ENCODE measurements at places on chromosomes 13 and 19. TPM values are rescaled to one million over a fixed set of nuclear protein-coding genes. Genes with fewer than 3 reads are reported as not detected.

GRCh38 chr13:100600915-100601314, 12.3 kb upstream of the GGACT start:
- H3K27me3 ChIP-seq: no peaks in the 10 kb centered on the region
- DNase-seq: no peak
- no peak overlapping the region for H3K4me3 ChIP-seq
- no peaks in the 10 kb centered on the region for H3K36me3 ChIP-seq

DNA sequence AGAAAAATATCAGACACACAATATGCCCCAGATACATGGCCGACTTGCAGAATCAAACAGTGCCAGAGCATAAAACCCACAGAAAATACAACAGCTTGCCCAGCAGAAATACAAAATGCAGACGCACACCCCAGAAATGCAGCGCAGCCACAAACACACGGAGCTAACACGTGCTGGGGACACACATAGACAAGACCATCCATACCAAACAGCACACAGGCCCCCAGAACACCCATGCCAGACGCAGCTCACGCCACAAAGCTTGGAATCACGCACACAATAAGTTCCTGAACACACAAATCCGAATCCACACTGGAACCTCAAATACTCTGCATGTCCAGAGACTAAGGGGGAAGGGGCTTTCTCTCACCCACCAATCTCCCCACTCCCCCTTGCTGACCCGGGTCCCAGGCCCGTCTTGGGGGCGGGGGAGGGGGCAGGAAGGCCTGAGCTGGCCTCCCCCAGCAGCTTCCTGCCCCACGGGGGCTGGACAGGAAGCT, 17.2 kb downstream of the CCDC97 start:
- peaks cover 77% of the 10 kb centered on the region for H3K36me3 ChIP-seq
- DNase-seq: no peak
- peaks cover 50% of the 10 kb centered on the region for H3K4me1 ChIP-seq
- no peaks in the 10 kb centered on the region for H3K27me3 ChIP-seq

PHF11 gene
- total RNA-seq: 24.0 TPM

ZNF534 gene
- total RNA-seq: not detected

- DNase-seq: peak; percentile 90
- H3K27ac ChIP-seq: no peak overlapping the region
- H3K4me3 ChIP-seq: no peak overlapping the region
- H3K27me3 ChIP-seq: no peaks in the 10 kb centered on the region
These were observed 10.6 kb downstream of the POU2F2 start for GRCh38 chr19:42121656-42122069.

DNA sequence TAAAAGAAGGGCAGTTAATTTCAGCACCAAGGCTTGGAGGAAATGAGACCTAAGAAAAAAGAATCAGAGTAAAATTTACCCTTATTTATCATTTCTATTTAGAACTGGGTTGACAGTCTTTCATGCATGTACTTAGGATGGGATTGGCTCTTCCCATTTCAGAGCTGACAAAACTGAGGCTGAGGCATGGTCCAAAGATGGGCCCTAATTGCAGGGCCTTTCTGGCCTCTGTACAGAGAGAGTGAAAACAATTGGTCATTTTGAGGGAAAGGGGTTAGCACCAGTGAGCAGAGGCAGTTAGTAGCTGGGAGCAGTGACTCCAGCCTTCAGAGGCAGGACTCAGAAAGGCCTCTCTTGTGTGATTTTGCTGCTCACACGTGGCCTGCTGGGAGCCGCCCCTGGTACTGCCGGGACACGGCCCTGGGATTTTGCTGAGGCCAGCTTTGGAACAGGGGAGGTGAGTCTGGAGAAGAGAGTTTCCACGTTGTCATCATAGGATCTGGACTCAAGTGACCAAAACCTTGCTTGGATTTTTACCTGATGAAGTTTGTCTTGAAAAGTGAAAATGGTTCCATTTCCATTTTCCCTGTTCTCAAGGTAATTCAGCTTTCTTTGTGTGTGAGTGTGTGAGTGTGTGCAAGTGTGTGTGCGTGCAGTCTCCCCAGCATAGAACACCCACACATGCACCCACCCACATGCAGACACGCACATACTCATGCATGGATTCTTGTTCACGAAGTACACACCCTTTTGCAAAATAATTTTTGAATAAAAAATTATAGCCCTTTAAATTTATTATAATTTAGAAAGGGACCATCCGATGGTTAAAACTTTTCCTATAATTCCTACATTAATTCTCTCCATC, at the start of gene ZNF536:
ZNF536 (plus strand) TSS at position 425 of the 865 bp plus-strand sequence. CDS start 71,179 bp downstream, outside the sequence.
- H3K36me3 ChIP-seq: no peaks in the 10 kb centered on the region
- H3K4me1 ChIP-seq: no peaks in the 10 kb centered on the region
- H3K27ac ChIP-seq: no peak within 1 kb of the TSS
- no peak for DNase-seq
- H3K27me3 ChIP-seq: no peaks in the 10 kb centered on the region

CALR3 gene
- not detected for total RNA-seq

- peaks cover 8% of the 10 kb centered on the region for H3K4me1 ChIP-seq
- H3K27ac ChIP-seq: no peak overlapping the region
- H3K27me3 ChIP-seq: peaks cover 32% of the 10 kb centered on the region
- no peaks in the 10 kb centered on the region for H3K36me3 ChIP-seq
- no peak for DNase-seq
These were observed 23.2 kb upstream of the CYP2A13 start for GRCh38 chr19:41064974-41065569.

DNA sequence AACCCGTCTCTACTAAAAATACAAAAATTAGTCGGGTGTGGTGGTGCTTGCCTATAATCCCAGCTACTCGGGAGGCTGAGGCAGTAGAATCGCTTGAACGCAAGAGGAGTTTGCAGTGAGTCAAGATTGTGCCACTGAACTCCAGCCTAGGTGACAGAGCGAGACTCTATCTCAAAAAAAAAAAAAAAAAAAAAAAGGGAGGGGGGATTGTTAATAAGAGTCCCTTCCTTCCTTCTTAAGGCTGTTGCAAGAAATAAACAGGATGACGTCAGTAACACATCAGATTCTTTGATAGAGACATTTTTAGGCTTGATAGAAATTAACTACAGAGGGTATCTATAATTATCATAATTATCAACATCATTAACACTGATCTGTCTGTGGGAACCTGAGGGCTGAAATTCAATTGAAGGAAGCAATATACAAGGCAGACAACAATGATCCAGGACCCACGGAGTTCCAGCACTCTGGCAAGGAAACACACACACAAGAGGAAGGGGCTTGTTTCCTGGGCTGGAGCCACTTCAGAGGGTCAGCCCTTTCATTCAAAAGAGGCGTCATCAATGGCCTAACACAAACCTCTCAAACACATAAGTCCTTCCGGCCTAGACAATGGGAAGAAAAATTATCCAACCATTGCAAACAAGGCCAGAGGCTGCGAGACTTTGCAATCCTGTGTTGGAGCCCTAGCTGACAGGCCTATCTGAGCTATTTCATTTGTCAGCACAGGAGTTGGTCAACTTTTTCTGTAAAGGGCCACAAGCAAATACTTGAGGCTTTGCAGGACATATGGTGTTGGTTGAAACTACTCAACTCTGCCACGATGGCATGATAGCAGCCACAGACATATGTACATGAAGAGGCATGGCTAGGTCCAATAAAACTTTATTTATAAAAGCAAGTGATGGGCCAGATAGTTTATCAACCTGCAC, 105.2 kb downstream of the INSR start:
- no peak overlapping the region for H3K27ac ChIP-seq
- peaks cover 4% of the 10 kb centered on the region for H3K36me3 ChIP-seq
- H3K4me3 ChIP-seq: no peak overlapping the region
- peaks cover 16% of the 10 kb centered on the region for H3K27me3 ChIP-seq
- no peak for DNase-seq

ARHGEF18 gene
- total RNA-seq: 34.9 TPM

DNA sequence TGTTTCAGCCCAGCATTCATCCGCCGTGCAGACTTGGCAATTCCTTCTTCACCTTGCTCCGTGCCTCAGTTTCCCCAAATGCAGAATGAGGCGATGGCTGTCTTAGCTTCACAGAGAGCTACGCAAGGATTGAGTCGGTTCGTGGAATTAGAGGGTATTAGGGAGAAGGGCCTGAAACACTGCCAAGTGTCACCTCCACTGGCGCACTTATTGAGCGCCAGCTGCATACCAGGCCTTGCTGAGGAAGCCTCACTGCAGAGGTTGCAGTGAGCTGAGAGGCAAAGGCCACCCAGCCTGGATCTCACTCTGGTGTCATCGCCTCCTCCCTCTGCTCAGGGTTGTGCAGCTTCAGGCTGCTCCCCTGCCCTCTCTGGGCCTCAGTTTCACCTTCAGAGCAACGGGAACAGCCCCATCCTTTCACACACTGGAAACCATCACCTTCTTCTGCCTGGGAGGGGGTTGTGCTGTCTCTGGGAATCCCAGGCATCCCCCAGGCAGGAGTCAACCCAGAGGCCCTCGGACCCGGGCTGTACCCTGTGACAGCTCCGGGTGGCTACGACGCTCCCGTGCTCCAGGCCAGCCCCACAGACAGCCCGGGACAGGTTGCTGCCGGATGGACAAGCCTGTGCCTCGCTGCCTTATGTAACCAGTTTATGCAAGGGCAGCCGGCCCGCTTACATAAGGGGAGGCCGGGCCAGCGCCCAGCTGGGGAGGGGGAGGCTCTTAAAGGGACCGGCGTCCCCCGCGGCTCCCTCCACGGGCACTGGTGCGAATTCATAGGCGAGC, 31.9 kb downstream of the NFIC start:
- DNase-seq: no peak
- H3K27ac ChIP-seq: no peak overlapping the region
- H3K4me1 ChIP-seq: peaks cover 8% of the 10 kb centered on the region
- no peak overlapping the region for H3K4me3 ChIP-seq
- no peaks in the 10 kb centered on the region for H3K27me3 ChIP-seq

DNA sequence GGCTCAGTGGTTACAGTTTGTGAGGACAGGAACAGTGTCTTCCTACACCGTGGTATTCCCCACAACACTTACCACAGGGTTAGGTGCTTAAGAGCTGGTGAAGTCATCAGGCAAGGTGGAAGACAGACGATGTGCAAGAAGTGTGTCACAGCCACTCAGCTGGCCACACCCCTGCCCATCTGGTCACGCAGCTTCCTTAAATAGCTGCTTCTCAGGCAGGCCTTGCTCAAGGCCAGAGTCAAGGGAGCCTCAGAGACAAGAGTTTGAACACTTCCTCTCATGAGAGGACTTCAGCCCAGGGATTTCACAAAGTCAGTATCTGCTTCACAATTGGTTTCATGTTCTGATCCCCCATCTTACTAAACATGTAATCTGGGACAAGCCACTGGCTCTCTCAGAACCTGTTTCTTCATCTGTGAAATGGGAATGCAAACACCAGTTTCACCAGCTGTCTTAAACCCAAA, 80.3 kb upstream of the FRY start:
- H3K27ac ChIP-seq: no peak overlapping the region
- peaks cover 5% of the 10 kb centered on the region for H3K36me3 ChIP-seq
- no peak overlapping the region for H3K4me3 ChIP-seq
- DNase-seq: peak; percentile 35

POGLUT2 gene
- total RNA-seq: 2.3 TPM

ZNF574 gene
- total RNA-seq: 22.0 TPM

- no peak overlapping the region for H3K27ac ChIP-seq
- no peaks in the 10 kb centered on the region for H3K4me1 ChIP-seq
- H3K36me3 ChIP-seq: no peaks in the 10 kb centered on the region
These were observed 100.7 kb upstream of the RXFP2 start for GRCh38 chr13:31638577-31638976.

DNA sequence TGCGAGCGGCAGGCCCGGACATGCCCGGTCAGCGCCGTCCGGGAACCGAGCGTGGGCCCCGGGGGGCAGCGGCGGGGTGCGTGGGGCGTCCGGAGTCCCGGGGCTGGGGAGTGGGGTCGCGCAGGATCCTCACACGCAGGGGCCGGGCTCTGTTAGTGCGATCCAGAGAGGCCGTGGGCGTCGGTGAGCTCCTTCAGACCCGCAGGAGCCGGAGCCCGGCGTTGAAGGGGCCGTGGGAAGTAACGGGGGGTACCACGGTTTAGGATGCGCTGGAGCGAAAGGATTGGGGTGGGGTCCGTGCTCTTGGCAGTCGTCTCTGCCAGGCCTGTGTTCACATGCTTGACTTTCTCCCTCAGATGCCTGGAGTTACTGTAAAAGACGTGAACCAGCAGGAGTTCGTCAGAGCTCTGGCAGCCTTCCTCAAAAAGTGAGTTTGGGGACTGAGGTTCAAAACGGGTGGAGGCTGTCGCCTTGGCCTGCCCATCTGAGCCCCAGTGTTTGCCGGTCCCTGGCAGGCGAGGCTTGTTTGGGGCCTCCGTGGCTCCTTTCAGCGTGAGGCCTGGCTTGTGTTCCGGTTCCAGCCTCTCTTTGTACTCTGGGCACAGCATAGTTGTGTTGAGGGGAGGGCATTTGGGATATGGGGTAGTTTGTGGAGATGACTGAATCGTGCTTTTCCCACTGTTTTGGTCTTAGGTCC, 512 bp downstream of the RPS19 start:
- H3K4me1 ChIP-seq: peaks cover 34% of the 10 kb centered on the region
- peak overlapping the region; percentile 86 for H3K27ac ChIP-seq
- peaks cover under 1% of the 10 kb centered on the region for H3K27me3 ChIP-seq
- H3K4me3 ChIP-seq: peak overlapping the region; percentile 80
- H3K36me3 ChIP-seq: peaks cover 65% of the 10 kb centered on the region

CIRBP gene
- 102 TPM for total RNA-seq

- no peak overlapping the region for H3K4me3 ChIP-seq
- peaks cover 12% of the 10 kb centered on the region for H3K36me3 ChIP-seq
- no peaks in the 10 kb centered on the region for H3K27me3 ChIP-seq
- no peak overlapping the region for H3K27ac ChIP-seq
- peaks cover 41% of the 10 kb centered on the region for H3K4me1 ChIP-seq
- DNase-seq: no peak
These were observed 19.1 kb downstream of the ELL start for GRCh38 chr19:18502638-18503294.

KCNN1 gene
- total RNA-seq: not detected

DNA sequence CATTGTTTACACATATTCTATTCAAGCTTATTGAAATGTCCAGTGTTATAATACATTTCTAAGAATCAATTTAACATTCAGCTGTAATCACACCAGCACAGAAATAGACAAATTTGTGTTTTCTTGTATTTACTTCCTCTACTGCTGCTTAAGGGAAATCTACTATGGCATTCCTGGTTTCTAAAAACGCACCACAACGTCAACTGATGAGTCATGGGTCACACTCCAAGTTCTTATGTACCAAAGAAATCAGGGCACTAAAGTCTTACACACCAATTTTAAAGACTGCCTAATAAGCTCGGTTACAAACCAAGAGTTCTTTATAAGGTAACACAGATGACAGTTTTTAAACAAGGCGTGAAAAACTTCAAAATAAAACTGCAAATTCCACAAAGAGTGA, 13.2 kb downstream of the LNX2 start:
- H3K27me3 ChIP-seq: no peaks in the 10 kb centered on the region
- no peak overlapping the region for H3K4me3 ChIP-seq
- H3K36me3 ChIP-seq: no peaks in the 10 kb centered on the region
- peaks cover 53% of the 10 kb centered on the region for H3K4me1 ChIP-seq
- peak; percentile 26 for DNase-seq

DNA sequence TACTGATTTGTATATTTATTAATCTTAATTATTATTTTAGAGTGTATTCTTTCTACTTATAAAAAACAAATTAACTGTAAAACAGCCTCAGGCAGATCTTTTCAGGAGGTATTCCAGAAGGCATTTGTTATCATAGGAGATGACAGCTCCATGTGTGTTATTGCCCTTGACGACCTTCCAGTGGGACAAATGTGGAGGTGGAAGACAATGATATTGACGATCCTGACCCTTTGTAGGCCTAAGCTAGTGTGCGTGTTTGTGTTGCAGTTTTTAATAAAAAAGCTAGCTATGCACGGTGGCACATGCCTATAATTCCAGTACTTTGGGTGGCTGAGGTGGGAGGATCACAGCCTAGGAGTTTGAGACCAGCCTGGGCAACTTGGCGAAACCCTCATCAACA, 46.7 kb downstream of the NDFIP2 start:
- H3K4me3 ChIP-seq: no peak overlapping the region
- DNase-seq: no peak
- no peak overlapping the region for H3K27ac ChIP-seq
- no peaks in the 10 kb centered on the region for H3K27me3 ChIP-seq
- no peaks in the 10 kb centered on the region for H3K4me1 ChIP-seq

Data from Calu3 (cell line).